ENCODE measurements at places on chromosomes 3 and 15.

- DNase-seq = no peak
These were observed 438 bp downstream of the SHOX2 start for GRCh38 chr3:158105710-158106253.

DNA sequence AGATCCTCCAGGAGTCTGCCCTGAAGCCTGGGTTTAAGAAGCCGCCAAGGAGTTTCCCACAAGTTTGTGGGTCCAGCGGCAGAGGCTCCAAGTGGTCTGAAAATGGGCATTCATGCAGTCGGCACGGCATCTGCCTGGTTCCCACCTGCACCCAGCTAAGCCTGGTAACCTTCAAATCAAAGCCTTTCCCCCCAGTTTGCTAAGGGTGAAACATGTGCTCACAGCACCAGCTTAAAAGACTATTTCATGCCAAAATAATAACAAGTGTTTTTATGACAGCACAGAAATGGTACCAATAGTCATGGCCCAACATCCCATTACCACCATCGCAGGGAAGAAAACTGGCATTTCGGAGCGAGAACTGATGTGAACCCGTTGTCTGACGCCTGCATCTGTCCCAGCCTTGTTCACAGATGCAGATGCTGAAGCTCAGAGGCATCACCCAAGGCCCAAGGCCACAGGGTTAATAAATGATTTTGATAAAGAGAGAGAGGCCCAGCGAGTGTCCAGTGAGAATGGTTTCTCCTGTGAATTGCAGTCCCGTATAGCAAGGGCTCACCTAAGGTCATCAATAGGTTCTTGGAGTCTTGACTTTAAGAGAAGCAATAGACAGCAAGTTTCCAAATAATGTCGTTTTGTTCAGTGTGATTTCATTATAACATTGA is 188.0 kb upstream of the TPM1 start:
- DNase-seq = no peak

DNA sequence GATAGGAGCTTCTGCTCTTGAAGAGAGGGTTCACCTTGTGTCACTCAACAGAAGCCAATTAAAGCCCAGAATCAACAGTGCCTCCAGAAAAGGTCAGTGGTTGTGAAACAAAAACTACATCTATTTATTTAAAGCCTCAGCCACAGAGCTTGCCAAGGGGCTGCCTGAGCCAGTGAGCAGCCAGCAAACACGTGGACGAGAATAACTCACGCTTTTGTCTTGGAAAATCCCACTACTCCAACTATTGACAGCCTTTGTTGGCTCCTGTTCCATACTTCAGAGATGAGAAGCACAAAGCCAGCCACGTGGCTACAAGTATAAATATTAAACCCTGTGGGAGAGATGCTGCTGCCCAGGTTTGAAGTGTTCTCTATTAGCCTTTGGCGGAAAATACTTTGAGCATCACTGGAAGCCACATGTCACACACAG is 10.3 kb downstream of the GPR156 start:
- peak; percentile 62 for DNase-seq

GRCh38 chr3:112498914-112499711 is at the start of gene BTLA:
TSS of gene BTLA (minus strand) at chr3:112499472. CDS start at chr3:112499358, 114 bp downstream.
- DNase-seq = no peak

DNA sequence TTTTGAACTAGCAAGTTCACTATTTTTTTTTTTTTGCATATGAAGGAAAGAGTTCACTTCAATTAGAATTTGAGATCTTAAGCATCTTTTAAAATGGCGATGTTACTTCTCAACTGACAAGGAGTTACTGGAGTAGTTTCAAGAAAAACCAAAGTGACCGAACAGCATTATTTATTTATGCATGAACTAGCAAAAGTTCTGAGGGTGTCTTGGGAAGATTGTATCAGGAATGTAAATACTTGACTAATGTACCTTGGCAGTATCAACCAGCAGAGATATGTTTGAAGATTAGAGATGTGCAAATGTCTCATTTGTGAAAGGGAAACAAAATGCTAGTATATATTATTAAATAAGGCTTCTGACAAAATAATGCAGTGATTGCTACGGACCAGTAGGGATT is 203.9 kb downstream of the KBTBD8 start:
- no peak for DNase-seq

DNA sequence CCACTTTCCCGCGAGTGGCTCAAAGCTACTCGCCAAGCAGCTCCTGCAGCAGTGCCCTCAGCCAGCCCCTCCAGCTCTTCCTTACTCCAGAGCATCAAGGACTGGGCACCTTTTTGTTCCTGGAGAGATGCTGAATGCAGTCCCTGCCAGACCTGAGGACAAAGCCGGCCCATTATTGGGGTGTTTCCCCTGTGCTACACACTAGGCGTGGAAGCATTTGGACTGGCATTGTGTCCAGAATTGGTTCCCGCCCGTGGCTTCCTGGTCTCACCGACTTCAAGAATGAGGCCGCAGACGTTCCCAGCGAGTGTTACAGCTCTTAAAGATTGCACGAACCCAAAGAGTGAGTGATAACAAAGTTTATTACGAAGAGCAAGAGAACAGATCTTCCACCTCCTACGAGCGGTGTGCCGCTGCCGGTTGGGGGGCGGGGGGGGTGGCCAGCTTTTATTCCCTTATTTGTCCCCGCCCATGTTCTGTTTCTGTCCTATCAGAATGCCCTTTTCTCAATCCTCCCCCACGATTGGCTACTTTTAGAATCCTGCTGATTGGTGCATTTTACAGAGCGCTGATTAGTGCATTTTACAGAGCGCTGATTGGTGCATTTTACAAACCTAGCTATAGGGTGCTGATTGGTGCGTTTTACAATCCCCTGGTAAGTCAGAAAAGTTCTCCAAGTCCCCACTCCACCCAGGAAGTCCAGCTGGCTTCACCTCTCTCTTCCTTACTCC is 62.4 kb downstream of the NSMCE3 start:
- DNase-seq = no peak

DNA sequence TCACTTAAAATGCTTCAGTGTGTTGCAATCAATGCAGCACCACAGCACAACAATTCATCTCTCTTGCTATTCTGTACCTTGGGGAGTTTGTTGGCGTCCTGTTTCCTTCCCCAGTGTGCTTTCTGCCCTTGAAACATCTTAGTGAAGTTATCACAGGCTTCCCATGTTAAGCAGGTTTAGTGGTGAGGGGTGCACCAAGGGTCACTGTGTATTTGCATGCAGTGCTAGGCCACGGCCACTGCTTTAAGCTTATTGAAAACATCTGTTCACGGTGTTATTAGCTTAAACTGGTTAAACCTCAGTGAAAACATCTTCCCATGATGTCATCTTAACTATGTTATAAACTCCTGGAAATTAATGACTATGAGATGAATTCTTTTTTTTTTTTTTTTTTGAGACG is 217.3 kb upstream of the GOLIM4 start:
- DNase-seq = no peak

DNA sequence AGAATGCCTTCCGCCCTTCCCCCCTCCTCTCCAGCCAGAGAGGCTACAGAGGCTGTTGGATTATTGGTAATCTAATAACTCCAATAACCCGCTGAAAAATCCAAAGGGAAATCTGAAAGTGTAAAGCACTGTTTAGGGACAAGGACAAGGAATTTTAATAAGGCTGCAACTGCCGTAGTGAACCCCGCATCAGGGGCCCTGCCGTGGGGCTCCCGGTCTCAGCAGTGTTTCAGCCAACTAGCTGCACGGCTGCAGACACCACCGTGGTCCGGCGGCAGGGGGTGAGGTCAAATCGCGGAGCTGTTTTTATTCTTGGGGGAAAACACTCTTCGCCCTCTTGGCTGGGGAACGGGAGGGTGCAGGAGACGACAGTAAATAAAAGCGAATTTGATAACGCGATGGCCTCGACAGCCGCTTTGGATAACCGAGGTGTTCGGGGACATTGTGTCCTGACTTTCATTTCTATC is 6.1 kb downstream of the BCL6 start:
- no peak for DNase-seq

GRCh38 chr15:46685096-46685495 is 1032.2 kb upstream of the SEMA6D start:
- DNase-seq = no peak

DNA sequence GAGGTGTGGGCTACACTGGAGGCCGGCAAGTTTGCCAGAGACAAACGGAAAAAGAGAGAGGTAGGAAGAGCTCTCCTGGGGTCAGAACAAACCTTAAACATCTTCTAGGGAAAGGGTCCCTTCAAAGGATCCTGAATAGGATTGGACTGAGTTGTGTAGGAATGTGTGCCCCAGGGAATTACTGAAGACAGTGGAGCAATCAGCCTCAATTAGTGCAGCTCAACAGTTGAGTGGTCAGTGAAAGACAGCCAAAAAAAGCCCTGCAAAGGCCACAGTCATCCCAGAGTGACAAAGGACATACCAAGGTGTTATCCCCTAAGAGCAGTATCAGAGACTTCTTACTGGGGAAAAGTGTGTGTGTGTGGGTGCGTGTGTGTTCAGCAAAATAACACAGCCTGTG is 70.3 kb downstream of the NUP210 start:
- DNase-seq = no peak

- DNase-seq = no peak
These were observed 28.2 kb downstream of the PPP4R2 start for GRCh38 chr3:73024836-73025235.

GRCh38 chr3:131324923-131325322 is 56.7 kb upstream of the NUDT16 start:
- DNase-seq = no peak

GRCh38 chr3:14532691-14533456 is 7.3 kb downstream of the GRIP2 start:
- DNase-seq = no peak

- DNase-seq = no peak
These were observed 302.0 kb downstream of the CLSTN2 start for GRCh38 chr3:140236836-140237501.

DNA sequence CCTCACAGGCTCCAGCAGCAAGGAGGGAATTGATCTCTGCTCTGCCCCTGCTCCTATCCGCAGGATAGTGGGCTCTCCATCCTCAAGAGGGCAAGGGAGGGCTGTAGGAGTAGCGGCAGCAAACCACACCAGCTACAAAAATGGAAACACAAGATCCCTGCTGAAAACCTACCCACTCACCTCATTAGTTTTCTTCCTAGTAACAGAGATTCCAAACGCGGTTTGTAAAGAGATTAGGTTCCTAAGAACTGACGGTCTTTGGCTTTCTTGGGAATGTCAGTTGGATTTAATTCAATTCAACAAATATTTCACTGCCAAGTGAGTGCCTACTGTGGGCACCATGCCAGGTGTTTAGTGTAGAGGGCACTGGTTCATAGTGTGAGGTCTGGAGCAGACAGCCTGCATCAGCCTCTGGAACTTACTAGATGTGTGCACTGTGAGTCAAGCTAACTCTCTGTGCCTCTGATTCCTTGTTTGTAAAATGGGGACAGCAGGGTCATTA is 84.7 kb downstream of the MRPL46 start:
- DNase-seq = no peak

GRCh38 chr15:60414016-60414682 is 16.4 kb upstream of the ANXA2 start:
- no peak for DNase-seq

DNA sequence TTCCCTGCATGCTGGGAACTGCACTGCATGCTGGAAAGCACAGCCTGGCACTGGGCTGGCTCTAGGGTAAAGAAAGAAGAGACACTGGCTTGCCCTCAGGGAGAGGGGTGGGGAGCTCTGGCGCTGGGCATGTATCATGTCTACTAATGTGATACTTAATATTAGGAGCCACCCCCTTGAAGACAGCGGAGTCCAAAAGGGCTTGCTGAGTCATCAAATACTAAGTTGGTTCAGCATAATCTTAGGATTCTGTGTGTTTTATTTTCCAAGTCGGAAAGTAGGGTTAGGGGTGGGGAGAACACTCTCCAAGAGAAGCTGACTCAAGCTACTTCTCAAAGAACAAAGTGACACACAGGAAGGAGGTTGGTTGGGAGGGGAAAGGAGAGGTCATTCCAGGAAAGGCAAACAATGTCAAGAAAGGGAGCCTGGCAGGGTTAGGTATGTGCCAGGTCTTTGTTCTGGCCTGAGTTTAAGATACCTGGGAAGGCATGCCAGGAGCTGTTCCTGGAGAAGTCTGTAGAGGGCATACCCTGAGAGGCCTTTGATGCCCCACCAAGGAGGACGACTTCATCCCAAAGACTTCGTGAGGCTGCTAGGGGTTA is 237.8 kb upstream of the NR2E3 start:
- no peak for DNase-seq

DNA sequence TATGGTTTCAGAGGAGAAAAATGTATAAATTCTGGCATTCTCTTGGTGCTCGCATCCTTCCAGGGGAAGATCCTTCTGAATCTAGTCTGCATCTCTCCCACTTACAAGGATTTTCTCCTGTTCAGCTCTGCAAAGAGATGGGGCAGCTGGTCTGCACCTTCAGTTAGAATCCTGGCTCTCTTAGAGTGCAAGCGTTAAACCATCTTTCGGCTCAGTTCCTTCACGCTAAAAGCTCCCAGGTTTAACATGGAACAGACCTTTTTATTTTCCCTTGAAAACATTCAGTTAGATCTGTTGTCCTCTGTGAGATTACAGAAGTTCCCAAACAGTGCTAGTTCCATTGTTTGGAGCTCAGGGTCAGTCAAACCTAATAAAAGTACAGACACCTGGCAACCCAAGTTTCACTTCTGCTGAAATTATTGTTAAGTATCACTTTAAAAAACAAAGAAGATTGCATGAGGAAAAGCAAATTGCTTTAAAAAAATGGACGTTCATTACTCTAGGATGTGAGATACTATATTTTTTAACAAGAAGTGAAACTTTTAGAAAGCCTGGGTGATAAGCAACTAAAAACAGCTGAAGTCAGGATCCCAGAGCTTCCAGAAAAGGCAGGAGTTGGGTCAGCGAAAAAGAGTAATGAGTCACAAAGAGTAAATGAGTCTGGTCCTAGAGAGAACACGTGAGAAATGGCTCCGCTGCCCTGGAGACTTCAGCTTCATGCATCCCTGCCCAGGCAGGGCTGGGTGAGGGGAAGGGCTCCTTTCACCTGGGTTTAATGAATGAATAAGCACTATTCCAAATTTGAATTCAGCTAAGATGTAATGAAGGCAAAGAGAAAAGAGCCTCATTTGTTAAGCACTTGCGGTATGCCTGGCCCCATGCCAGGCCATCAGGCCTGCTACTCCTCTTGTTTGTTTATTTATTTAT is 63.3 kb downstream of the ABTB1 start:
- no peak for DNase-seq

DNA sequence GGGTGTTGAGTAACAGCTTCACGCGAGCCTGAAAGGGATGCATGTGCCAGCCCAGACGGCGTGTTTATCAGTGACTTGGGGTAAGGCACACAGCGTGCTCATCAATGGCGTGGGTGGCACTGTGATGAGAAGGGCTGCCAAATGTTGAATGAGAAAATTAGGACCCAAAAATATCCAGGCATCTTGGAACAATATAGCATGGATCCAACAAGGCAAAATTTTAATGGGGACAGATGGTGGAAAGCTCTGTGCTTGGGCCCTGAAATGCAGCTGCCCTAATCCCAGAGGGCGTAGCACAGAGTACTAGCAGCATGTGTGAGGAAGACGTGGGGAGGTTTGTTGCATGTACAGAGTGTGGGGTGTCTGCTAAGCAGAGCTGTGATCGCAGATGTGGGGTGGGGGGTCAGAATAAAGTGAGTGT is 48.9 kb downstream of the SSUH2 start:
- no peak for DNase-seq

GRCh38 chr3:114518206-114518808 is 224.5 kb downstream of the TIGIT start:
- DNase-seq = no peak

- peak; percentile 59 for DNase-seq
These were observed 41.8 kb upstream of the CCNL1 start for GRCh38 chr3:157201648-157202278.
